ENCODE measurements at places on chromosomes 11 and 22. TPM values are rescaled to one million over a fixed set of nuclear protein-coding genes. Genes with fewer than 3 reads are reported as not detected.

SCGB1D2 gene
- total RNA-seq: not detected

LIF gene
- 6.2 TPM for total RNA-seq

XKR3 gene
- not detected for total RNA-seq

SHISAL1 gene
- total RNA-seq: 11.4 TPM

PAMR1 gene
- total RNA-seq: 278 TPM

NKAPD1 gene
- 31.1 TPM for total RNA-seq

CNGA4 gene
- total RNA-seq: not detected

CD3E gene
- total RNA-seq: not detected

KRTAP5-10 gene
- total RNA-seq: not detected

DCHS1 gene
- total RNA-seq: 5.2 TPM

SNX32 gene
- 1.6 TPM for total RNA-seq

CRYBB3 gene
- not detected for total RNA-seq

GRCh38 chr22:38768036-38768435 is 12.2 kb upstream of the SUN2 start:
- DNase-seq: no peak

DNA sequence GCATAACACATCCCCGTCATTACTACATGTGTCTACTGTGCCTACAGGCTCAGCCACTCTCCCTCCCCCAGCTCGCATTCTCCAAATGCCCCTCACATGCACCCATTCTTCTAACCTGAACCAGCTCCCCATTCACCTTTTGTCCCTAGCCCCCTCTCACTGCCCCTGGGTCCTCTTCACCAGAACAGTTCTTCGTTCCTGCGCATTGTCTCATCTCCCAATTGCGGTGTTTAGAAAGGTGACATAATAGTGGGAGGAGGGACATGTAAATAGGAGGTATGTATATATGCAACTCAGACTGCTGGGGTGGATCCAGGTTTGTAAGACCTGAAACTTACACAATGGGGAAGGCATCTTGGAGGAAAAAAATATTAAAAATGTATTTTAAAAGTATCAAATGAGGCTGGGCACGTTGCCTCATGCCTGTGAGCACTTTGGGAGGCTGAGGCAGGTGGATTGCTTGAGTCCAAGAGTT is 4.7 kb upstream of the VSIG2 start:
- DNase-seq: no peak

DNA sequence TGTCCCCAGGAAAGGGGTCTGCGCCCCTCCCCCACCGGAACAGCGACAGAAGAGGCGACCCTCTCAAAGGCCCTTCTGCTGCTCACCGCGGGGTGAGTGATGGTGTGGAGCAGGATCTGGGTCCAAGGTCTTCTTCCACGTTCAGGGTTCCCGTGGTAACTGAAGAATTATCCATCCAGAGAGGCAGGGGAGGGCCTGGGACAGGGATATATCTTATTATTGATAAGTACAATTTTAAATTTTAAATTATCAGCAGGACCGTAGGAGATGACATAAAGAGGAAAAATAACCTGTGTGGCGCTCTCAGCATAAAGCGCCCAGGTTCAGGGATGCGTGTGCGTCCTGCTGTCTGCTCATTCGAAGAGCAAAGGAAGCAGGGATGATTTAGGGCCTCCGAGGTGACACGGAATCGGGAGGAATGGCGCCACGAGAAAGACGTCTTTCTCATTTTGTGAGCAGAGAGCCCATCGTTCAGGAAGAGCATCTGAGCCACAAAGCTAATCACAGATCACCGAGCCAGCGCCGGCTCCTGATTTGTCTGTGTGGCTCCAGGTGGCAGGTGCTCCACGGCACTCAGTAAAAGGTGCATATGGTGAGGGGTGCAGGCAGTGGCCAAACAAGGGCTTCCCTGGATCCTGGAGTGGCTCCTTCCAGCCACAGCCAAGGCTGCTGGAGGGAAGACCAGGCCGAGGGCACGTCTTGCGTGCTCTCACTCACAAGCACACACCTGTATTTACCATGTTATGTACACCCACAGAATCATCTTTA is 19.3 kb downstream of the KRTAP5-5 start:
- no peak for DNase-seq

GRCh38 chr22:26330971-26331625 is 98.0 kb upstream of the ASPHD2 start:
- peak; percentile 38 for DNase-seq

GRCh38 chr11:35134403-35135148 is 4.4 kb upstream of the CD44 start:
- peak; percentile 64 for DNase-seq

DNA sequence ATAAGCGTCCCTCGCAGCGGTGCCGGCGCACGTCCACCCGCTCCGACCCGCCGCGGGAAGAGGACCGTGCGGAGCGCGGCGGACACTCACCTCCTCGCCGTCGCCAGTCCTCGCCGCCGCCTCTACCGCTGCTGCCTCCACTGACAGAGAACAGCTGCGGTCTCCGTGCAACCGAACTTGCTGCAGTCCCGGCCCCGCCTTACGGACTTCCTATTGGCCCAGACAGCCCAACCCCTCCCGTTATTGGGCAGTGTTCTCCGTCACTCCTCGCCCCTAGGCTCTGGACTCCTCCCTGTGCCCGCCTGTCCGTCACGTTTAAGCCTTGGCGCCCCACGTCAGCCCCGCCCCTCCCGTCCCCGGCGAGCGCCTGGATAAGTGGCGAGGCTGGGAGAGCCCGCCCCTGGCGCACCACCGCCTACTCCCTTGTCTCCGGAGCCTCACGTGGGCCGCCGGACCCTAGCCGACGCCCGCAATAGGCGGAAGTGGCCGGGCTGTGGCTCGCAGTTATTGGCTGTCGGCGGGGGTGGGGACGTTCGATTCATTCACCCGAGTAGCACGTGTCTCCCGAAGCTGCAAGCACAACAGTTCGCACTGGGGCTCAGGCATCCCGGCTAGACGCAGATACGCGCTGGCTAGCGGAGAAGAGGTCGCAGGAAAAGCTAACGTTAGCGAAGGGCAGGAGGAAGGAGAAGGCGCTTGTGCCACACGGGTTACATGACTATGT is at the start of gene PC:
PC (minus strand) TSS at position 152 of the 724 bp plus-strand sequence. CDS start 86,224 bp downstream, outside the sequence.
- DNase-seq: peak; percentile 100

DNA sequence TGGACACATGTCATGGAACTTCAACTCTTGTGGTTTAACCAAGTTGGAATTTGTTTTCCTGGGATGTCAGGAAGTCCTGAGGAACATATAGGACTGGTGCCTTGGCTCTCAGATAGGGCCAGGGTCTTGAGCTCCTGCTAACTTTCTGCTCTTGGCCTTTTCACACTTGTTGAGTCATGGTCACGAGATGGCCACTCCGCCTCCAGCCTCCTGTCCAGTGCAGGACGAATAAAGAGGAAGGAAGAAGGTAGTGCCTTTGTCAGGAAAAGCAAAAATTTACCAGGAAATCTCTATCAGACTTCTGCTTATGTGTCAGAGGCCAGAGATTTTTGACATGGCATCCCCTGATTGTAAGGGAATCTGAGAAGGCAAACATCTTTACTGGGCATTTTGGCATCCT is 89.1 kb upstream of the ARHGAP20 start:
- no peak for DNase-seq

DNA sequence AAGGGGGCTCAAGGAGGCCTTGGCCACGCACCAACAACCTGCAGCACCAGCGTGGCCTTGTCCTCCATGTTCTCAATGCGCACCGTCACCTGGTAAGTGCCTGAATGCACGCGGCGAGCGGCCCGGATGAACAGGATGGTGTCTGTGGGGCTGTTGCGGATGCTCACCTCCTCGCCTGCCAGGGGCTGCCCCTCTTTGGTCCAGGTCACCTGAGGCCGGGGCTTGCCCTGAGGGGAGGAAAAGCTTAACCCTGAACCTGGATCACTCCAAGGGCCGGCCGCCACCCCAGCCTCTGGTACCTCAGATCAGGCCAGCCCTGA is 19.0 kb downstream of the MYBPC3 start:
- DNase-seq: no peak

GRCh38 chr22:46084943-46085827 is 65.1 kb upstream of the PPARA start:
- DNase-seq: peak; percentile 92

- peak; percentile 8 for DNase-seq
Measured at GRCh38 chr11:33910296-33910957, 18.6 kb upstream of the LMO2 start.

DNA sequence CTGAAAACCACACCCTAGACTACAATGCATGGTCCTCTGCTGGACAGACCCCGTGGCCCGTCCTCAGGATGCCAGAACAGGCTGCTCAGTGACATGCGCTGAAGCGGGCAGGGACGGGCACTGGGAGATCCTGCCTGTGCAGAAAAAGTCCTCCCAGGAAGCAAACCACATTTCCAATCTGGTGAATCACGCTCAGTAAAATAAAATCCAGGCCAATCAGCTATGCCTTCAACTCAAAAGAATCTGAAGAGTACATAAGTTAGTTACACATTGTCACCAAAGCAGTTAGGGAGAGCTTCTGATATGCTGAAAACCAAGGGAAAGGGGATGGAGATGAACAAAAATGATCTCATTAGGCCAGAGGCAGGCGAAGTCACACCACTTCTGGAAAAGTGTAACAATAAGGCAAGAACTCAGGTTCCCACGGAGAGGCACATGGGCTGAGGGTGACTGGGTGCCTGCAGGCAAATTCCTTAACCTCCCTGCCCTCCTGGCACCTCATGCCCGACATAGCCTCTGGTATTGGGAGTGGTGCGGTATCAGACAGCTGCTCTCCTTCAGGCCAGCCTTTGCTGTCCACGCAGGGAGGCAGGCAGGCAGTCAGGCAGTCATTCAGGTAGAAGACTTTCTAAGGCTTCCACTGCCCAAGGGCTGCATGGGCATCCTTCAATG is 66.4 kb downstream of the APOL5 start:
- DNase-seq: no peak

DNA sequence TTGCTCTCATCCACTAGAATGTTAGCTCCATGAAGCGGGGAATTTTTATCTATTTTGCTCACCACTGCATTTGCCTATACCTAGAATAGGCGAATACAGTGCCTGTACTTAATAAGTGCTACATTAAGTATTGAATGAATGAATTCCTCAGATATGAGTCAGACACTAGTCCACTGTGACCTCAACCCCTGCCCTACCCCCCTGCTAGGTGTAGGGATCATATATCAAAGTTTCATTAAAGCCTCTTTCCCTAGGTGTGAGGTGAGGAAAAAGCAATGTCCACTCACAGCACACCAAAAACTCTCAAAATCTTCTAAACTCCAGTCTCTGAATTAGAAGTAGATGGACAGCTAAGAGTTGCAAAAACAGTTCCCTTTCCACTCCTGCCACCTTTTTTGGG is 9.8 kb upstream of the PSMA1 start:
- DNase-seq: no peak

DNA sequence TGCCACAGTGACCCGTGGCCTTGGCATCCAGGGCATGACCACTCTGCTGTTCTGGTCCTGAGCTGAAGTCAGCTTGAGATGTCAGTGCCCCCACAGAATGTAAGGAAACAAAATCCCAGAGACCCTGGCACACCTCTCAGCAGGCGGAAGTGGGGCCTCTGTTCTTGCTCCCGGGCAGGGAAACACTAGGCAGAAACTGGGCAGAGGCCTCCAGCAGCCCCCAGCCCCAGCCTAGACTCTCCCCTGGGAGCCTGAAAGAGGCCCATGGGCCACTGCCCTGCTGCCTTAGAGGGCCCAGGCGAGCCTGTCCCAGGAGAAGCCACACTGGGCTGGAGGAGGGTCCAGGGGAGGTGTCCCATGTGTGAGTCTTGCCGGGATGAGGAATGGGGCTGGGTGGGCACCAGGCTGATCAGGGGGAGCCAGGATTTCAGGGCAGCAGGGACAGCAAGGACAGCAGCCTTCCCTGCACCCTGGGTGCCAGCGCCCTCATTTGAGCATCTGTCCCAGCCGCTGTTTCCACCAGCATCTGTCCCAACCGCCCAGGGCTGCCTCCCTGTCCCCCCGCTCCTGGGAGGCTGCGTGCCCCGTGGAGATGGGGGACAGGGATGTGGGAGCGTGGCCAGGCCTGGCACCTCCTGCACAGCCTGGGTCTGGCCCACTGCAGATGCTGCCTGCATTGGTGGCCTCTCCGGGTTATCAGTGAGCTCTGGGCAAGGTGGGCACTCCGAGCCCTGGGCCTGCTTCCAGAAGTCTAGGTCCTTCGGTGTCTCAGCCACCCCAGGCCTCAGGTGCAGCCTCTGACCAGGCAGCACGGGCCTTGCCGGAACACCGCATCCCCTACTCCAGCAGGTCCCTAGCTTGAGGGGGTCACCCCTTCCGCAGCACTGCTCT is 1072.4 kb downstream of the BRD1 start:
- DNase-seq: no peak

DNA sequence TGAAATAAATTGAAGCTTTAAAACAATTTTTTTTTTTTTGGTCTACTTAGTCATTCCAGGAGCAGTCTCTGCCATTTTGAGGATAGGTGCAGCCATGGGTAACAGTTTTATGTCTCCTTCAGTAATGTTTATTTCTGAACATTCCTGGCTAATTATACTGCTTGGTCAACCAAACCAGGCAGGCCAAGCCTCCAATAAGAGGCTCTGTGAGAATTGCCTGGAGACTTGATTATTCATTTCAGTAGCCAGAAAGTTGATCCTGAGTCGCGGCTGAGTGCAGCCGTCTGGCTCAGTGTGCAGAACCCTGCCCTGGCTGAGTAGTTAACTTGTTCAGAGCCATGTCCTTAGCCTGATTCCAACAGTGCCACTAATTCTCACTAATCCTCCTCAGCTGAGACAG is 364.0 kb upstream of the FAT3 start:
- DNase-seq: no peak

DNA sequence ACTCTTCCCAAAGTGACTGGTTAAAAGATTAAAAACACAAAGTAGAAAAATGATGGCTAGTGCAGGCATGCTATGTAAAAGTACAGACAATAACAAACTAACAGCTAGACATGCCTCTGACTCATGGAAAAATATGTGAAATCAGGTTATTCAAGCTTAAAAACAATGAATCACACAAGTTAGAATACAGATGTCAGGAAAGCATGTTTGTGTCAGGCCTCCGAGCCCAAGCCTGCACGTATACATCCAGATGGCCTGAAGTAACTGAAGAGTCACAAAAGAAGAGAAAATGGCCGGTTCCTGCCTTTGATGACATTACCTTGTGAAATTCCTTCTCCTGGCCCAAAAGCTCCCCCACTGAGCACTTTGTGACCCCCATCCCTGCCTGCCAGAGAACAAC is 110.1 kb downstream of the NOX4 start:
- peak; percentile 95 for DNase-seq

GRCh38 chr11:120296554-120296953 is 28.5 kb upstream of the TLCD5 start:
- DNase-seq: no peak

DNA sequence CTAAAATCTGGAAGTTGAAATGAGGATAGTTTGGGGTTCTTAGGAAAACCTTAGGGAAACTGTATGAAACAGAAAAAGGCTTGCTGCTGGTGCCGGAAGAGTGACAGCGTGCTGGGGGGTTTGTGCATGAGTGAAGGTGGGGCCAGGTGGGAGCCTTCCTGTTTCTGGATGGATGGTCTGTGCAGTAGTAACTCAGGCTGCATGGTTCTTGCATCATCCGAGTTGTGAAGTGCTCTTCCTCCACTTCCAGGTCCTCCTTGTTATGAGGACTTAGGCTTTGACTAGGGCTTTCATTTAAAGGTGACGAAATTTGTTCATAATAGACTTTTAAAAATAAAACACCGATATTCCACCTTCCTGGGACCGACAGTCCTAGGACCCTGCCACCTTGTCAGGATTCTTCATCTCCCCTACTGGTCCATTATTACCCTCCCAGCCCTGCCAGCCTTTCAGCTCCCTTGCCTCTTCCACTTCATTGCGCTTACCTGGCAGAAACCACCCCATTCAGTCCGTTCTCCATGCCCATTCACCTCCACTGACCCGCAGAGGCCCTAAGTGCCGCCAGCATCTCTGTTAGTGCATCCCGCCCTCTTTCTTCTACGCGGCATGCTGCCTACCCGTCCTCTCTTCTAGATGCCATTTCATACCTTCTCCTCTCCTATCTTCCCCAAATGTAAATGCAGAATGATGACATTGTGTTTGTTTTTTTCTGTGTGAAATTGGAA is 47.3 kb downstream of the PPFIA1 start:
- no peak for DNase-seq
